ENCODE measurements at places on chromosomes 11 and 22.

- DNase-seq, result no peak
Measured at GRCh38 chr22:27952779-27953178, 33.7 kb upstream of the PITPNB start.

- DNase-seq, result no peak
Measured at GRCh38 chr22:49582678-49583077, 245.0 kb downstream of the BRD1 start.

- DNase-seq, result peak; percentile 1
Measured at GRCh38 chr22:19880786-19881569, 26.3 kb upstream of the GNB1L start.

DNA sequence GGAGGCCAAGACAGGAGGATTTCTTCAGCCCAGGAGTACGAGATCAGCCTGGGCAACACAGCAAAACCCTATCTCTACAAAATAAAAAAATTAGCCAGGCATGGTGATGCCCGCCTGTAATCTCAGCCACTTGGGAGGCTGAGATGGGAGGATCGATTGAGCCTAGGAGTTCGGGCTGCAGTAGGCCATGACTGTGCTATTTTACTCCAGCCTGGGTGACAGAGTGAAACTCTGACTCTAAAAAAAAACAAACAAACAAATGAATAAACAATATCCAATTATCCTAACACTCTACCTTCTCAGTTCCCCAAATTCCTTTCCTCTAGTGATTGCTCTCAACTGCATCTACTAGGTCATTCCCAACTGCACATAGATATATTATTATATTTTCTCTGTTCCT is 5.4 kb downstream of the NUP160 start:
- no peak for DNase-seq

GRCh38 chr11:125429807-125430678 is 66.0 kb downstream of the FEZ1 start:
- no peak for DNase-seq

GRCh38 chr22:46064228-46064965 is 85.9 kb upstream of the PPARA start:
- DNase-seq, result no peak
